Stimulated activated CD4-positive, alpha-beta T cell treated with anti-CD3 and anti-CD28 coated beads, Interleukin-15, amount 100 ng/mL, for 48 hours (primary cell): ENCODE measurements at places on chromosomes 6 and 20.

GRCh38 chr6:151493161-151493803 is 535 bp upstream of the CCDC170 start:
- no peak for DNase-seq

- DNase-seq, result no peak
Measured at GRCh38 chr6:113425977-113426660, 431.0 kb upstream of the MARCKS start.

GRCh38 chr6:148776321-148777308 is 29.8 kb downstream of the UST start:
- no peak for DNase-seq

- no peak for DNase-seq
Measured at GRCh38 chr6:109795994-109796555, 105.0 kb downstream of the FIG4 start.

GRCh38 chr6:142507065-142507464 is 205.3 kb downstream of the ADGRG6 start:
- DNase-seq, result no peak

DNA sequence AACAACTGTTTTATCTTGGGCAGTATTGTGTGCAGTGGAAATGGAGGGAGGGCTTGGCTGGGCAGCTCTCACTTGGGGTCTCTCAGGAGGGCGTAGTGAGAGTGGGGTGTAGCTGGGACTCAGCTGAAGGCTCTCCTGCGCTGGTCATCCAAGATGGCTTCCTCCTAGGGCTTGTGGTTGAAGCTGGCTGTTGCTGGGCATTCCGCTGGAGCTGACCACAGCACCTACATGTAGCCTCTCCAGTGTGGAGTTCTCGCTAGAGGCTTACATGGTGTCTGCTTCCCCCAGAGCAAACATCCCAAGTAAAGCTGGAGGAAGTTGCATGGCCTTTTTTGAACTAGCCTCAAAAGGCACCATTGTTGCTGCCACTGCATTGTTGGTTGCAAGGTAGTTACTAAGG is 344.1 kb upstream of the MARCKS start:
- no peak for DNase-seq

GRCh38 chr20:36098364-36098763 is 56.2 kb upstream of the EPB41L1 start:
- DNase-seq, result no peak

DNA sequence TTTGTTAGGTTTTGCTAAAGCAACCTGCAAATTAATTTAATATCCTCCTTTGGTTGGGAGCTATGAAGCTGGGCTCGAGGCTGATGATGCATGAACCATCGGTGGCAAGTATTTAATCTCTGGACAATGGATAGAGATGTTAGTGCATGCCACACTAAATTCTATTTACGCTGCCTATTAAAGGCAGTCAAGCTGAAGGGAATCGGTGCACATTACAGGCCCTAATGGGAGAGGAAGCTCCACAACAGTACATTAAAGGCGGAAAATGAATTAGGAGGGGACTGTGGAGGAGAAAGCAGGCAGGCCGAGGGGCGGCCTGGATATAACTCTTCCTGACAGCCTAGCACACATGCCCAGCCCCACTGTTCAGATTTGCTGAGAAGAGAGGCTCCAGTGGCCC is 132.4 kb upstream of the MAFB start:
- no peak for DNase-seq

GRCh38 chr6:5623769-5624168 is 362.5 kb downstream of the FARS2 start:
- no peak for DNase-seq

- DNase-seq, result no peak
Measured at GRCh38 chr20:54548849-54549248, 73.5 kb downstream of the DOK5 start.

DNA sequence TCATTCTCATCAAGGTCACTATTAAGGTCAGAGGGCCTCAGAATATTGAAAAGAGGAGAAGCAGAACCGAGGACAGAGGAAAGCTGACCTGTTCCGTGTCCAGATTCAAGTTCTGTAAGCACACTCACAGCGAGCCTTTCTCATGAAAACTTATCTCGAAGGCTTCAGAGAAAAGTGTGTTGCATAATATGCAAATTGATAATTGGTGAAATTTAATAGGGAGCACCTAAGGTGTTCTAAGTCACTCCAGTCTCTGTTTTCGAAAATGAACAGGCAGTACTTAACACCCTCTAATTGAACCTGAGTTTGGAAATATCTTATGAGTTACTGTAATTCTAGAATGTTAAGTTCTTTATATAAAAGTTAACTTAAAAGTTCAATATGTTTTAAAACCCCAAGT is 181.2 kb upstream of the PDE10A start:
- DNase-seq, result no peak

GRCh38 chr20:58565461-58566175 is 50.4 kb upstream of the APCDD1L start:
- no peak for DNase-seq

GRCh38 chr20:44010162-44010704 is 95.6 kb downstream of the TOX2 start:
- no peak for DNase-seq

DNA sequence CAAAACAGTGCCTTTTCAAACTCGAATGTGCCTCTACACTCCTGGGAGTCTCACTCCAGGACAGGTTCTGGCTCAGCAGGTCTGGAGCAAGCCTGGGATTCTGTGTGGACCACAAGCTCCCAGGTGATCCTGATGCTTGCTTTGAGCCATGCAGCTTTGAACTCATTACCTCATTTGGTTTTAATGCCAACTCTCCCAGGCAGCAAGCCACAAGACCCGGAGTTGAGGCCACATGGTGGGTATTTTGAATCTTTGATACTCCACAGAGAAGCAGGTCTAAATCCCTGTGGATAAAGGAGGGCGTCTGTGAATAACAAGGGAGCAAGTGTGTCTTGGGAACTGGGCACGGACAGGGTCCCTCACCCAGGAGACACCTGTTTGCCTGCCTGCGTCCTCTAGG is 205.4 kb upstream of the CST7 start:
- no peak for DNase-seq

DNA sequence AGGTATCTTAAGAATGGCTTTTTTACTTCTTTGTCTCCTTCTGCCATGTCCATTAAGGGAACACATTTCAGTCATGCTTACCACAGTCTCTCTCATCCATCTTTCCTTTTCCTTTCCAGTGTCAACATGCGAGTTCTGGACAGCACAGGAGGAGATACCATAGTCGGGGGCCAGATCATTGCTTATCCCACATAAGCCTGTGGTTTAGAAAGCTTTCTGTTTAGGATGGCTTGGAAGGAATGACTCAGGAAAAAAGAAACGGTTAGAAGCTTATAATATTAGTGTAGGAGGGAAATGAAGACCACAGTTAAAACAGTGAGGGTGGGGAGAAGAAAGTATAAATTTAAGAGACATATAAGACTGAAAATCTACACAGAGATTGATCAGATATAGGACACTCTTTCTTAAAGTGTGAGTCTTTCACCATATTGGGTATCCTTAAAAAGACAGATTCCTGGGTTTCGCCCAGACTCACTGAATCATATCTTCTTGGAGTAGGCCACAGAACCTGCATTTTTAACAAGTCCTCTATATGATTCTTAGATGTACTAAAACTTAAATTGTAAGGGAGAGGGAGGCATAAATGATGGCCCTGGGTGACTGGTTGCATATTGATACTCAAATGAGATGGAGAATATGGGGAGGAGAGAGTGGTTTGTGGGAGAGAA is 36.1 kb downstream of the DSE start:
- no peak for DNase-seq

DNA sequence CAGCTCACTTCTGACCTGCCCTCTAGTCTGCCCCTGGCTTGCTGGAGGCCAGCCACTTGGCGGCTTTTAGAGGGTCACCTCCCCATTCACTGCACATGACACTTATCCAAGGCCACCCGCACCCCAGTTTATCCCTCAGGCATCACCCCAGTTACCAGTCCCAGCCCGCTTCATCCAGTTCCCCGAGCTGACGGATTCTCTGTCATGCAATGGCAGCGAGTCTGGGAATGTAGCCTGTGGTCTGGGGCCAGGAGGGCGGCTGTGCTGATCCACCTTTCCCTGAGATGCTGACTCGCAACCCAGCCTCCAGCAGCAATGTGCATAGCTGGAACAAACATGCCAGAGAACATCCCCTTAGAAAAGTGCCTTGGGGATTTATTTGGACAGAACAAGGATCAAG is 25.8 kb downstream of the SYNDIG1 start:
- no peak for DNase-seq

- DNase-seq, result no peak
Measured at GRCh38 chr6:4728926-4729325, 47.3 kb upstream of the CDYL start.

GRCh38 chr6:4820704-4821276 is 44.6 kb downstream of the CDYL start:
- no peak for DNase-seq

DNA sequence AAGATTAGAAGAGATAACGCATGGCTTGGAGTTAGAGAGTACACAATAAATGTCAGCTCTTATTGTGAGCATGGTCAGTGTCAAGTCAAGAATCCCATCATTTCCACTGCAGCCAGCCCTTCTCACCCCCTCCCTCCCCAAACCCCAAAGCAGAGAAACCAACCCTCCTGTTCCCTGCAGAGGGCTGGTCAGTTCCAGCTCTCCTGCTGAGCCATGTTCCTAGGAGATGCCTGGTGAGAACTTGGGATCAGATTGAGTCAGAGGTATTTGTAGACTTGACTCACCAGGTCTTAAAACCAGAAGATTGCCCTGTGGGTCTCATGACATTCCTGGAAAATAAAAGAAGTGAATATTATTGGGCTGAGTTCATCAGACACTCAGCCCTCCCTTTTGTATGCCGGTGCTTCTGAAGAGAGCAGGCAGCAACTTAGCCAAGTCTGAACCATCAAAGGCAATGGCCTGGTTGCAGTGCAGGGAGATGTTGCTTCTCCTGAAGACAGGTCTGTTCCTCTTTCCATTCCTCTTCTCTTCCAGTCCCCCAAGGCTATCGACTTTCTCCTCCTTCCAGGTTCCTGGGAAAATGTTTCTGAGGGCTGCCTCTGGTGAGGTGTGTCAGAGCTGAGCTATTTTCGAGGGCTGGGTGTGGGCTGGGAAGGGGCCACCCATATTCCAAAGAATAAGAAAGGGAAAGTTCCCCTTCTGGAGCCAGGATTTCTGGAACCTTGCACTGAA is 278.2 kb upstream of the SUPT3H start:
- DNase-seq, result no peak

- DNase-seq, result no peak
Measured at GRCh38 chr20:24983896-24984295, 8.7 kb downstream of the APMAP start.

DNA sequence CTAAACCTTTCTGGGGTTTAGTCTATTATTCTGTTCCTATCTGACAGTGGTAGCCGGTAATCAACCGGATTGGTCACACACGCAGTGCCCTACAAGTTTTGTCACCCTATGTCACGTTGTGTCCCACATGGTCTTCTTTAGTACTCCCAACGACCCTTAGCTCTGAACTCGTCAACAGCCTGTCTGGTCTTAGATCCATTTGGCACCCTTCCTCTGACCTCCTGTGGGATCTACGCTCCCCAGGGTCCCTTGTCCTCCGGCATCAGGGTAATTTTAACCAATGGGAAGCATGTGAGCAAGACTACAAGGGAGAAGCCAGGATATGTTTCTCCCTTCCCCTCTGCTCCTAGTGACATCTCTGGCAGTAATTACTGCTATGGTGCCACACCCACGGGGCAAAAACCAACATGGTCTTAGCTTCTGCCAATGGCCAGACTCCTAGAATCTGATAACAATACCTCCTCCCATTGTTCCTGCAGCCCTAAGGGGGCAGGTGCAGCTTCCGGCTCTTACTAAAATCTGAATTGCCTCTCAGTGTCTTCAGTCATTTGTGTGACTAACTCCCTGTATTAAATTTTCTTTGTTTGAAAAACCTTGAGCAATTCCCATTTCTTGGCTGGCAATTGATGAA is 56.6 kb downstream of the MAFB start:
- no peak for DNase-seq

- no peak for DNase-seq
Measured at GRCh38 chr20:46139908-46140482, 21.9 kb downstream of the CD40 start.

GRCh38 chr20:64030371-64031134 is 5.4 kb upstream of the C20orf204 start:
- no peak for DNase-seq

DNA sequence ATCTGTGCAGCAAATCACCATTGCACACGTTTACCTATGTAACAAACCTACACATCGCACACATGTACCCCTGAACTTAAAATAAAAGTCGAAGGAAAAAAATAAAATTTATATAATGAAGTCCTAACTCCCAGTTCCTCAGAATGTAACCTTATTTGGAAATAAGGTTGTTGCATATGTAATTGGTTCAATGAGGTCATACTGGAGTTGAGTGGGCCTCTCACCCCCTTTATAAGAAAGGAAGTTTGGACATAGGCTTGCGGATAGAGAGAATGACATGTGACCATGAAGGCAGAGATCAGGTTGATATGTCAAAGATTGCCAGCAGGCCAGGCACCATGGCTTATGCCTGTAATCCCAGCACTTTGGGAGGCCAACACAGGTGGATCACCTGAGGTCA is 16.1 kb upstream of the ZBTB22 start:
- DNase-seq, result no peak

DNA sequence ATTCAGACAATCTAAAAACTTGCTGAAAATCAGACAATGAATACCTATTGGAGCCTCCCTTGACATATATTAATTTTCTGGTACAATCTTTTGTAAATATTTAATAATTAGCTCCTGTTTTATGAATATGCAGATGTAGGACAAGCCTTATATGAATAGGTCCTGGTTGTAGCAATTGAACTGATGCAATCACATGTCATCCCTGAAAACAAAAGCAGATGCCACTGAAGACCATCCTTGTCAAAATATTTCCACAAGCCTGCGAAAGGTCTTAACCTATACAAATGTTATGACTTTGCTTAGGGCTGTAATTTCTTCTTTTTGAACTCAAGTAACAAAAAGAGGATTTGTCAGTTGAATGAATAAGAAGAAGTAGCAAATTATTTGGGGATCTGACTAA is 722.1 kb downstream of the EYS start:
- no peak for DNase-seq

- no peak for DNase-seq
Measured at GRCh38 chr6:123994891-123995635, 191.4 kb downstream of the NKAIN2 start.

DNA sequence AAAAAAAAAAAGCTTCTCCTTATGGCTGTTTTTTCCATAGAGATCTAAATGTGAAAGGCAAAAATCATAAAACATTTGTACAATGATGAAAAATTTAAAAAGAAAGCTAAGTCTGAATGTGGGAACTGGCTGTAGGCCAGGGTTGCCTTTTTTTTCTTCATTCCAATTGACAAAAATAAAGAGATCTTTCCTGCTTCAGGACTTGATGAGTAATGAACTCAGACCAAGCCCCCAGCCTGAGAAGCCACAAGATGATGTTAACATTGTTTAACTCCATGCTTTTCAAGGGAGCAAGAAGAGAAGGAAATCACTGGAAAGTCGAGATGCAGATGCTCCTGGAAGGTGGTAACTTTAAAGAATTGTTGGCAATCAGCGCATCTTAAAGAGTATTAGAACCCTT is 41.4 kb downstream of the TRMT6 start:
- DNase-seq, result no peak

GRCh38 chr6:56708810-56709597 is 66.3 kb upstream of the DST start:
- DNase-seq, result no peak
